ENCODE measurements at places on chromosomes 12 and 14.

DNA sequence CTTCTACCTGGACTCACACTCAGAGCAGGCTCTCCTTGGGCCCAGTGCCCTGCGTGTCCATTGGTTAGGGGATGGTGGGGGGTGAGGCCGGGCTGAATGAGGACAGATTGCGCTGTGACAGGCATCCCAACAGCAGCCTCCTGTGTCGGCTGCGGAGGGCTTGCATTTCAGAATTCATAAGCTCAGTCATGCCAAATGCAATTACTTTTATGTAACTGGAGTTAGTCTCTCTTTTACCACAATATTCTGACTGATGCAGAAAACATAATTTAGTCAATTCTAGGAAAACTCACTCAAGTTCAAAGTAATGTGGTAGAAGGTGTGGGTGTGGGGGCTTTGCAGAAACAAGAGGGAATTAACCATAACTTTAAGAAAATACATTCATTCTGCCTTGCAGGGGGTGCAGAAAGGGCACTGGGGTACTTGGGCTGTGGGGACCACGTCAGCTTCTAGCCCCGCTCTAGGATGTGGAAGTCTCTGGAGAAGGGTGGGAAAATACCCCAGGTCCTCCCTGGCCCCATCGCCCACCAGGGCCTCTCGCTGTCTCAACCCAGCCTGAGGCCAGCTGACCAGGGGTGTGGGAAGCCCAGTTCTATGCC lies 257.7 kb downstream of the ADGRD1 start:
- DNase-seq = no peak

- no peak for DNase-seq
Measured at GRCh38 chr12:30023186-30023585, 239.4 kb upstream of the TMTC1 start.

GRCh38 chr12:90922145-90922627 lies 32.8 kb downstream of the CCER1 start:
- DNase-seq = no peak

- DNase-seq = no peak
Measured at GRCh38 chr12:117582135-117582784, 220.8 kb upstream of the NOS1 start.
